Activated gamma-delta T cell treated with Interleukin-2 at 50 U/mL for 16 hours (primary cell): ENCODE measurements at places on chromosomes 12 and 14.

DNA sequence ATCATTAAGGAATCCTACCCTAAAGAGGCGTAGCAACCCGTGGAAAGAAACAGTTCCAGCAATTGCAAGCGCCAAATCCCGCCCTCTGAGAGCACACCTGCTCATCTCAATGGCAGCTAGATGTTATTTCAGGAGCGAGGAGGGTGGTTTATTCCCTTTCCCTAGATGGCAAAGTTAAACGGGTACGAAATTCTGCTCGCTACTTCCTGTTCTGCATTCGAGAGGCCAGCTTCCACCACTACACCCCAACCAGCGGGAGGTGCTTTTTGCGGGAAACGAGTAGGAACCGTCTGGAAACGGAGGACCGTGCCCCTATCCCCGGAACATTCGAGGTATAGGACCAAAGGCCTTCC is 536 bp downstream of the VPS29 start:
- DNase-seq: peak; percentile 24

GRCh38 chr12:82529101-82529500 is 157.6 kb upstream of the TMTC2 start:
- no peak for DNase-seq

DNA sequence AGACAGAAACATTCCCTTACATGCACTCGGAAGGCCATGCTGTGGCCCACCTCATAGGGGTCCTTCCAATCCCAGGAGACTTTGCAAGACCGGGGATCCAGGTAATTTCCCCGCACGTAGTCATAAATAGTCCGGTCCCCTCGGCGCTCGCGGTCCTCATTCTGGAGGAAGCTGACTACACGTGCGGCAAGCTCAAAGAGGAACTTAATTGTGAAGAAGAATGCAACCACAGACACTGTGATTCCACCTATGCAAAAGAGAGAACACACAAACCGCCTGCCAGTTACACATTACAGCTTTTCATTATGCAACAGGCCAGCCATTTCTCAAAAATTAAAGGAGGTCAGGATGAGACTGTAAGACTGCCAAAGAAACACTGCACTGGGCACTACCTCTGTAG is 28.4 kb downstream of the AREL1 start:
- no peak for DNase-seq

- no peak for DNase-seq
Observed at GRCh38 chr14:74671789-74672188, 41.1 kb downstream of the AREL1 start.

DNA sequence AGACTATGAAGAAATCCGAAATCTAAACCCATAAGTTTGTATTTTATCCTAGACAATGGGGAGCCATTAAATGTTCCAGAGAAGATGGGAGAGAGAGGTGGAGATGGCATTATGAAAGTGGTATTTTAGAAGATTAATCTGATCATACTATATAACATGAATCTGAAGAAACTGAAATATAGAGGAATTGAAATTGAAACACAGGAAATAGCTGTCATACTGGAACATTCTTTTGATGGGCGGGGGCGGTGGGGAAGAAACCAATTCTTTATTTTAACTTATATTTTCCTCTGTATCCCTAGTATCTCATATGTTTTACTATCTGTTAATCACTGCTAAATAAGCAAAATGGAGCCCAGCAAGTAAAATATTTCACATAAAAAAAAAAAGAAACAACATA is 27.0 kb upstream of the FOXN3 start:
- DNase-seq: no peak

DNA sequence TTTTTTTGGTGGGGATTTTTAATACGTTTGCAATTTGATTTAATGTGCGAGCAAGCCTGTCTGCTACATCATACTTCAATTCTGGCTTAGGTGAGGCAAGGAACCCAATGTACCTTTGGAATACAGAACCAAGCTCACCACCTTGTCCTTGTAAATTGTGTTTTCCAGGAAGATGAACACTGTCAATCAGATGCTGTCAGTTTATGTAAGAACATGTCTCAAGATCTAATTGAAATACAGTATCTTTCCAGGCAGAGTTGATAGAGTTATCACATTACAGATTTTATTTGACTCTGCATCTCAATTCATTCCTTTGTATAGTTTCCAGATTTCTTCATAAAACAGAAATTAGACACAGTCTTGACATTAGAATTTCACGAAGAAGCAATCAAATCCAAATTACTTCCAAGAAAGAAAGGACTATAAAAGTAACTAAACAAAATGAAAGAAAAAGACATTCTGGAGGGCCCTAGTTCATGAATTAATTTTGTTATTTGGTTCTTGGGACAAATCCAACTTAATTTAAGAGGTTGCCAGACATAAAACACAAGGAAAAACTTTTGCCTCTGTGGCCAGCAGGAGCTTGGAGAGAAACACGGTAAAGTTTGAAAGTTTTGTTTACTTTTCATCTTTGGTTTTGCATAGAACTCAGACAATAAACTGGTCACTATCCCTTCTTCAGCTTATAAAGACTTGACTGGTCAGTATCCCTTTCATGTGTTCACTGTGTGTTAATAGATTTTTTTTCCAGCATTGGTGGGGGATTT is 16.4 kb upstream of the MED13L start:
- no peak for DNase-seq

- no peak for DNase-seq
Observed at GRCh38 chr12:105032703-105033357, 46.7 kb downstream of the NOPCHAP1 start.

DNA sequence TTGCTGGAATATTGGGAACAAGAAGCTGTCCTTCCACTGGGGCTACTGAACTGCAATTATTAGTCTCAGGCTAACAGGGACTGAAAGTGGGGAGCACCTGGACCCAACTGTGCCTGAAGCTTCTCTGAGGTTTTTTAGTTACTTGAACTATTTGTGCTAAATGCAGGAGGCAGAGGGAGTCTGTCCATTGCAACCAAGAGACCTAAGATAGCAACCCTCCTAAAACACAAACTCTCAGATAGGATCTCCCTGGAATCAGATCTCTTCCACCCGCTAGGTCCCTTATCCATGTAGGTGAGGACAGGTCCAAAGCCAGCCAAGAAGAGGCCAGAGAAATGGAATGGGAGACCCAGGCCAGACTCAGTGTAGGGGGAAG is 58.1 kb downstream of the NCOR2 start:
- no peak for DNase-seq

DNA sequence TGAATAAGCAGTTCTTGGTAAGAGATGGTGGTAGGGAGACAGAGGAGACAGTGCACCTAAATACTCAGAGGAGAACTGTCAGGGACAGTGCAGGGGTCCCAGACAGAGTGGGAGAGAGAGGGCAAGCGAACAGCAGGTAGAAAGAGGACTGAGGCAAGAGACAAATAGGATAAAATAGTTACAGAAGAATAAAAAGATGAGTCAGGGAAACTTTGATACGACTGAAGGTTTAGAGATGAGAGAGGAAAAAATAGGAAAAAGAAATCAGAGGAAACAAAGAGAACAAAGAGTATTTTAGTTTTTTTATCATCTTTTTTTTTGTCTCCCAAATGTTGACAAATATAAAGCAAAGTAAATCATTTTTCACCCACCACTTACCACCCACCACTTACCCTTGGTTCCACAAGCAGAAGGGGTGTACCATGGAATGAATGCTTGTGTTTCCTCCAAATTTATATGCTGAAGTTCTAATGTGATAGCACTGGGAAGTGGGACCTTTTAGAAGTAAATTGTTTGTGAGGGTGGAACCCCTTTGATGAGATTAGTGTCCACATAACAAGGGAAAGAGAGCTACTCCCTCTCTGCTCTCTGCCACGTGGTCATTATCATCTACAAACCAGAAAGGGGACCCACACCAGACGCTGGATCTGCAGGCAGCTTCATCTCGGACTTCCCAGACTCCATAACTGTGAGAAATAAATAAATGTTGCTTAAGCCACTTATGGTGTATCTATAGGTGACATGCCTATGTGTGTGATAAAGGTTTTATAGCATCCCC is 292.1 kb downstream of the BTG1 start:
- DNase-seq: no peak

- no peak for DNase-seq
Observed at GRCh38 chr12:61098031-61098580, 1162.1 kb upstream of the USP15 start.

DNA sequence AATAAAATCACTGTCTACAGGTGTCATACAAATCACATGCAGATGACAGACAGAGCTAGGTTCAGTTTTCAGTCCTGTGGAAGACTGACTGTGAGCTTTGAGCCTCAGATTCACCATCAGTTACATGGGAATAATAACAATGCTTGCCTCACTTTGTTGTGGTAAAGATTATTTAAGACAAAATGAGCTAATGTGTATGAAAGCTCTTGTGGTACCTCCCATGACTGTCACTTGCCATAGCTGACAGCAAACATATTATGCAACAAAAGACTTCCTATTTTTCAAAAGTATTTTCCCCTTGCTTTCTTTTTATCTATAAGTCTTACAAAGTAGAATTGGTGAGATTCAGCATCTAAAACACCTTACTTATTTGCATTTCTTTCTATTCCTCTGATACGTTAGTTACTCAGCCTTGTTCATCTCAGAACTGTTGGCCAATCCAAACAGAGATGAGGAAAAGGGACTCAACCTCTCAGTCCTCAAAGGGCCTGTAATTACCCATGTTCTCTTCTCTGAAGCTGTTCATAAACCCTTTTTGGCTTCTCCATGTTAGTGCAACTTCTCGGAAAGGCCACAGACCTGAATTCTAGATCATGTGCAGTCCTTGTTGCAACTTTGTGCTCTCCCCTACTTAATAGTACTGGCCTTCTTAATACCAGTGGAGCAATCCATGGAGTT is 8.8 kb upstream of the DDHD1 start:
- no peak for DNase-seq

- DNase-seq: no peak
Observed at GRCh38 chr12:59268295-59268809, 327.5 kb upstream of the SLC16A7 start.

DNA sequence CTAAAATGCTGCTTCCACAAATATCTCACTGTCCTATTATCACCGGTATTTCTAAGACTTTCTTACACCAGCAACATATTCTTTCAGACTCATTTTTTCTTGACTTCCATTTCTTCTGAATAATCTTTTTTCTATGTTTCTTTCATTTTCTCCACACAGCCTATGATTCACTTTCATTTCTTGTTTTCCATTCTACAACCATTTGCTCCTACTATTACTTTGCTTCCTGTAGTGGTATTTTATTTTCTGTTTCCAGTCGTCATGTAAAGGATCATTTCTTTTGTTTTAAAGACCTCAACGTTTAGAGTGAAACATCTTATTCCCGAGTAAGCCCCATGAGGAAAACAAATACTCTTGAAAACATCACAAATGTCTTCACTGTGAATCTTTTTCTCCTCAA is 182.2 kb upstream of the MDGA2 start:
- DNase-seq: no peak

GRCh38 chr14:93984987-93985410 is 8.6 kb upstream of the ASB2 start:
- DNase-seq: no peak

DNA sequence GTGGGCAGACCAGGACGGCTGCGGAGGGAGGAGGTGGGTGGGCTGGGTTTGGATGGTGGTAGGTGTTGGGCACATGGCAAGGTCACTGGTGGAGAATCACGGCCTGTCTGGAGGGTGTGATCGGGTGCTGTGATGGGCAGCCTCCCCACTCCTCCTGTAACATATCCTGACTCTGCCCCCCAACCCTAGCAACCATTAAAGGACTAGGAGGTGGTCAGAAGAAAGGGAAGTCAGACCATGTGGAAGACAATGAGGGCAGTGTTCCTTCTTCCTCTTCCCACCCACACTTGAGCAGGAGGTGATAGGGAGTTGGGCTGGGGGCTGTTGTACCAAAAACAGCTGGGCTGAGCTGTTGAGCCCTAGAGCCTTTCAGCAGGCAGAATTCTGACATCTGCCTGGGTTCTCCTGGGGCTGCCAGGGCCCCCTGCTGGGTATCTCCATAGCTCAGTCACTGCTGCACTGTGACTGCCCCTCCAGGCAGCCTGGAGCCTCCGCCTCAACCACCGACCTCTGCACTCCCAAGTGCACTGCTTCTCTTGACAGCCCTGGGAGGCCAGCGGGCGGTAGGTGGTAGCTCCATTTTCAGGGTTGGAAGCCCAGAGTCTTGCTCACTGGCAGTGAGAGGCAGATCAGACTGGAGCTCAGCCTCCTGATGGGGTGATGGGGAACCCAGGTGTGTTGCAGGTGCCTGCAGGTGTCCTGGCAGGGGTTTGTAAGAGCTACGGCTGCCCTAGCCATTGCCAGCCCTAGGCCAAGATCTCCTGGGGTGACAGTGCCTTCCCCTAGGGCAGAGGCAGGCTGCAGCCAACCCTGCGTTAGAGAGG is 15.4 kb downstream of the VASH1 start:
- no peak for DNase-seq

DNA sequence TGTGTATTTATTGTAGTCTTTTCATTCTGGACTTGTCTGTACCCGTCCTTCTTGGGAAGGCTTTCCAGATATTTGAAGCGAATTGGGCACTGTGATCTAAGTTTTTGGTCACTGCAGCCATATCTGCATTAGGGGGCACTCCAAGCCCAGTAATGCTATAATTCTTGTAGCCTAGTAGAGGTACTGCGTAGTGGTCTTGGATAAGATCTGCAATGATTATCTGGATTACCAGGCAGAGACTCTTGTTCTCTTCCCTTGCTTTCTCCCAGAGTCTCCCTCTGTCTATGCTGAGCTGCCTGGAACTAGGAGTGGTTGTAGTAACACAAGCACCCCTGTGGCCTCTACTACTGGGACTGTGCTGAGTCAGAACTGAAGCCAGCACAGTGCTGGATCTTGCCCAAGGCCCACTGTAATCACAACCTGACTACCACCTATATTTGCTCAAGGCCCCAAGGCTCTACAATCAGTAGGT is 30.0 kb downstream of the SLC38A2 start:
- DNase-seq: peak; percentile 16

GRCh38 chr12:110436231-110436630 is 13.9 kb downstream of the ARPC3 start:
- no peak for DNase-seq

DNA sequence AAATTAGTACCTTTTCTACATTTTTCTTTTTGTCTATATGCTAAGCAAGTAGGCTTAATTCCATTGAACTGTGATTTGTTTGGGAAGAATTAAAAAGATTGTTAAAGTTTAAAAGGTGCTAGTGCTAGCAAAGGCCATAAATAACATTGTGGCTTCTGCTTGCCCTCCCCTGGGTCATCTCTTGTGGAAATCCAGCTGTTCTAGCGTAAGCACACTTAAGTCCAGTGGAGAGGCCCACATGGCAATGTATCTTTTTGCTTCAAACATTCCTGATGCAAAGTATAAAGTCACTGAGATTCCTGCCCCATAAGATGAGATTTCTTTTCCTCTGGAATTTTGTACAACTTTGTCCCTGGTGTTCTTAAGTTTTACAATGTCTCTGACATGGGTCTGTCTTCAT is 14.4 kb upstream of the ERGIC2 start:
- DNase-seq: no peak

DNA sequence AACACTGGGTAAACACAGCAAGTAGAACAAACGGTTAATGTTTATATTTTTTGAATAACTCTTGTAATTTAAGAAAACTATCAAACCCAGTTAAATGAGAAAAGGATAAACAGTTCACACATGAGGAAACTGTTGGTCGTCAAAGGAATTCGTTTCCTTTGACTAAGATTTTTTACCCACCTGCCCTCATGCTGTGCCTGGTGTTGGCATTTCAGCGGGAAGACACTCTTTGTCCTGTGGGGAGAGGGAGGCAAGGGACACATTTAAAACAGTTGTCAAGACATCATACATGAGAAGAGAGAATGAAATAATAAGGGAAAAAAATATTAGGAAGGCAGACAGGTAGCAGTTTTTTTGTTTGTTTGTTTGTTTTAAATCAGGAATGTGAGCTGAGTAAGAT is 70.5 kb downstream of the BHLHE41 start:
- no peak for DNase-seq

- DNase-seq: no peak
Observed at GRCh38 chr14:75824318-75824717, 157.5 kb downstream of the TGFB3 start.
